ENCODE measurements at places on chromosomes 16 and 17.

- DNase-seq = no peak
These were observed 15.6 kb downstream of the SCGB1C2 start for GRCh38 chr17:152860-153420.

GRCh38 chr16:69346683-69347082 lies 4.9 kb downstream of the TMED6 start:
- no peak for DNase-seq

DNA sequence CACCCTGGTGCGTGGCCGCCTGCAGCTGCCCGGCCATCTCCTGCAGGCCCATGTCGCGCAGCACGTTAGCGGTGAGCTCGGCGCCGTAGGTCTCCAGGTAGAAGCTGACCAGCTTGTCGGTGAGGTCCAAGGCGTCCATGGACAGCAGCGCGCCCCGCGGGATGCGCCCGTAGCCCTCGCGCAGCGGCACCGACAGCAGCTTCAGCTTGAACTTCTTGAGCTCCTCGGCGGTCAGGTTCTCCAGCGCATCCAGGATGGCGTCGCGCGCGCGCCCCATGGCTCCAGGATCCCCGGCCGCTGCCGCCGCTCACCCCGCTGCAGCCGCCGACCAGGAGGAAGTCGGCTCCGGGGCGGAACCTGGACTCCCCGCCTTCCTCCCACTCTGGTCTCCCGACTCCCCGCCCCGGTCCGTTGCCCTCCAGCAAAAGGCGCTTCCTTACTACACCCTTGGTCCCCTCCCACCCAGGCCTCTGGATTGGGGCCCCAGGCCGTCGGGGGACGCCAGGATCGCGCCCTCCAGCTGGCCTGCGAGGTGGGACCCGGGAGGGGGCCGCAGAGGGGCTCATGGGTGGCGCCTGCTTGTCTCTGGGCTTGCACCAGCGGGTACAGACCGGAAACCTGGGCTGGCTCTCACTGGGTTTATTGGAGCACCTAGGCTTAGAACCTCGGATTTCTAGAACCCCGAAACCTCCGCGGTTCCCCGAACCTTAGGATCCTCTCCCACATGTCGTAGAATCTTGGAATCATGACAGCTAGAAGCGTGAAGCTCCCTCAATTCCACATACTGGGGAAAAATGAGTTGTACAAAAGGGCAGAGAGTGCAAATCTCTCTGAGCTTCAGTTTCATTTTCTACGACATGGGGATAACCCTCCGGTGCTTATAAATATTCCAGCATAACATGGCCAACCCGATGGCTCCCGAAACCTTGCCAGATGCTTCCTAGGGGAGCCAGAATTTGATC lies at the start of gene PYCARD:
Gene PYCARD, minus strand, starts transcription at position 347 of the 962 bp plus-strand sequence. Its CDS starts 70 bp downstream, at position 277.
- peak; percentile 49 for DNase-seq

DNA sequence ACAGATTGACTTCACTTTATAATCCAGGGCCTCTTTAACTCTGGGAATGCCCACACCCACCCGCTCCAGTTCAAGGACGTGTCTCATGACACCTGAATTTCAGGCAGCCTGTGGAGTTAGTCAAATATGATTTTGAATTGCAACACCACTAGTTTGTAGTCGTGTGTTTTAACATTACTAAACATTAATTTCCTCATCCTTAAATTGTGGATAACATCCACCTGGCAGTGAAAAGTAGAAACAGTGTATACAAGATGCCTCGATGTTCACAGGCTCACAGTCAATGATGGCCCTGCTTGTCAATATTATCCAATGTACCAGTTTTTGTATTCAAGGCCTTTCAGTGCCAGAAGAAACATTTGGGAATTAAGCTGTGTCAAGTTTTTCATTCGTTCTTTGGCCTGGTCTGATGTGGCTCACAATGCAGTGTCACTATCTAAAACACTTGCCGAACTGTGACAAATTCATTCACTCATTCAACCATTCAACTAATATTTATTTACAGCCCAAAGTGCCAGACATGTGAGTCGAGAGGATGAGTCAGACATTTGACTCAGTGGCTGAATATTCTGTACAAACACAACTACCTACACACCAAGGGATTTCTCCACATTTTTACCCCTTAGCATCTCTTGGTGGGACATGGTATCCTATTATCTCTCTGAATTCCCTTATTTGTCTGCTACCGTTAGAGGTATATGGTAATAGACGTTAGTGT lies 1.4 kb downstream of the MEIOB start:
- DNase-seq = no peak

GRCh38 chr17:78019976-78020716 lies 61.6 kb downstream of the TNRC6C start:
- no peak for DNase-seq

- no peak for DNase-seq
These were observed 59.8 kb downstream of the KPNA2 start for GRCh38 chr17:68095205-68095811.

DNA sequence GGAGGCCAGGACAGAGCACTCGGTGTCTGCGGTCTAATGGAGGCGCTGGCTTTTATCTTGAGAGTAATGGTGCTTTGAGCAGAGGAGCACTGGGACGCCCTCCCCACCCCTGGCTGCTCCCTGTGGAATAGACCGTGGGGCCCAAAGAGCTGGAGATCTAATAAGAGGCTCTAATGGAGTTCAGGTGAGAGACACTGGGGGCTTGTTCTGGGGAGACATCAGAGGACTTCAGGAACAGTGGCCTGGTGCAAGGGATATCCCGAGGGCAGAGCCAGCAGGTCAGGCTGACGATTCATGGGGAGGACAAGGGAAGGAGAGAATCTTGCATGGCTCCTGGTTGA lies 9.5 kb upstream of the KRT19 start:
- DNase-seq = no peak

DNA sequence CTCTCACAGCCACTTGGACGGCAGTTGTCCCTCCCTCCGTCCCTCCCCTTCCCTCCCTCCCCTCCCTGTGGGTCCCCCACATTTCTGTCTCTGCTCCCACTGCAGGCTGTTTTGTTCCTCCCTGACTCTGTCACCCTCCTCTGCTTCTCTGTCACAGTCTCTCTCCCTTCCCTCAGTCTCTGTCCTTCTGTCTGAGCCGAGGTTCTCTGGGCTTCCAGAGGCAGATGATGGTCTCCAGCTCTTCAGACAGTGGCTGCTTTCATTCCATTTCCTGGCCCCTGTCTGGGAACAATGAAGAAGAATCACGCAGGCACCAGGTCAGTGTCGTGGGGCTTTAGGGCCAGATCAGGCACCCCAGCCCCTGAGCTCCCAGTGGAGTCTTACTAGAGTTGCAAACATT lies 8.8 kb upstream of the CYB561 start:
- no peak for DNase-seq

- no peak for DNase-seq
These were observed 10.9 kb downstream of the ZNF18 start for GRCh38 chr17:11986179-11986941.

DNA sequence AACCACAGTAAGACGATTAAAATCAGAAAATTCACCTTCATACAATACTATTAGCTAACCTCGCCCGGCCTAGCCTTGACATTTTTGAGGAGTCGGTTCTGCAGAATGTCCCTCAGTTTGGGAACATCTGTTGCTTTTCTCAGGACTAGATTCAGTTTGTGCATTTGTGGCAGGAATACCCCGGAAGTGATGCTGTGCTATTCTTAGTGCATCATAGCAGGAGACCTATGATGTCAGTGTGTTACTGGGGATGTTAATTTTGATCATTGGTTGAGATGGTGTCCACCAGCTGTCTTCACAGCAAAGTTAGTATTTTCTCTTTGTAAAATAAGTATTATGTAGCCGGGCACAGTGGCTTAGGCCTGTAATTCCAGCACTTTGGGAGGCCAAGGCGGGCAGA lies 21.5 kb upstream of the HELZ start:
- no peak for DNase-seq

DNA sequence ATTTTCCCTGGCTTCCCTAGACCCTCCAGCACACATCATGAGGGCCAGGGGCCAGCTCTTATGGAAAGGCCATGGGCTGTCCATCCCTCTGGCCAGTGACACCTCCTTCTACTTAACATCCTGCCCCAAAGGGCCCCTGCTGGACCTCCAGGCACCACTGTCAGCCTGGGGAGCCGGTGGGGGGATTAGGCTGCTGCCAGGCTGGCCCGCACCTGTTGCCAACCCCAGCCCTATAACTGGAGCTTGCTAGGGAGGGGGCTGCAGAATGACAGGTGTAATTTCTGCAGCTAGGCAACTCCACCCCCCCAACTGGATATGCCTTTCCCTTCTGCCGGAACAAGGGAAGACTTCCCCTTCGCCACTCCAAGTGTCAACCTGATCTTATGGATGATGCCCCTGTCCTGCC lies 12.5 kb downstream of the RARA start:
- DNase-seq = no peak

- DNase-seq = no peak
These were observed 16.3 kb upstream of the FOXK2 start for GRCh38 chr17:82503094-82503727.

DNA sequence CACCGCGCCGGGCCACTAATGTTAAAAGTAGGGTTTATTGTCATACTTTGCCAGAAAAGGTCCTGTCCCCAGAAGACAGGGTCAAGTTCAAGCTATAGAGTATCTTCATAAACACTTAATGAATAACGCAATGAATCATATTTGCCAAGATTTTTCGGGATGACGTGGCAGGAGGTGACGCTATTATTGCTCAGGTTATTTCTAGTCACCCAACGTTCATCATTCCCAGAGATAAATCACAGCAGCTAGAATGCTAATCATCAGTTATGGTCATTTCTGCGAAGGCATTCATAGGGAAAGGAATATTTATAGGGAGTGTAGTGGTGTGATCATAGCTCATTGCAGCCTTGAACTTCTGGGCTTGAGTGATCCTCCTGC lies 2.0 kb downstream of the TMC5 start:
- no peak for DNase-seq

DNA sequence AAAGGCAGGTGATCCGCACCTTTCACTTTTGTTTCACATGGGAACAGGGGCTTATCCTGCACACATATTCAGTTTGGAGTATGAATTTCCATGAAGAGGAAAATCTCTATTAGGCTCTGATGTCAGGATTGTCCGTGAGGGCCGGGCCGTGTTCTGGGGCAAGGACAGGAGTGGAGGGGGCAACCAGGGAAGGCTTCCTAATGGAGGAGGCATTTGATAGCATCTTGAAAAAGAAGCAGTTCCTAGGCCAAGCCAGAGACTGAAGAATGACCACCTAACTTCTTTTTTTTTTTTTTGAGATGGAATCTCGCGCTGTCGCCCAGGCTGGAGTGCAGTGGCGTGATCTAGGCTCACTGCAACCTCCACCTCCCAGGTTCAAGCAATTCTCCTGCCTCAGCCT lies 174.2 kb downstream of the SEC14L1 start:
- no peak for DNase-seq
